Stimulated activated CD4-positive, alpha-beta T cell treated with anti-CD3 and anti-CD28 coated beads, Interleukin-15, amount 100 ng/mL, for 1 hour (primary cell): ENCODE measurements at places on chromosomes 5 and 9.

DNA sequence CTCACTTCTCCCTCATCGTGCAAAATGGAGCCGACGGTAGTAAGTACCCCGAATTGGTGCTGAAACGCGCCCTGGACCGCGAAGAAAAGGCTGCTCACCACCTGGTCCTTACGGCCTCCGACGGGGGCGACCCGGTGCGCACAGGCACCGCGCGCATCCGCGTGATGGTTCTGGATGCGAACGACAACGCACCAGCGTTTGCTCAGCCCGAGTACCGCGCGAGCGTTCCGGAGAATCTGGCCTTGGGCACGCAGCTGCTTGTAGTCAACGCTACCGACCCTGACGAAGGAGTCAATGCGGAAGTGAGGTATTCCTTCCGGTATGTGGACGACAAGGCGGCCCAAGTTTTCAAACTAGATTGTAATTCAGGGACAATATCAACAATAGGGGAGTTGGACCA, 979 bp downstream of the PCDHGA12 start:
- no peak for DNase-seq

DNA sequence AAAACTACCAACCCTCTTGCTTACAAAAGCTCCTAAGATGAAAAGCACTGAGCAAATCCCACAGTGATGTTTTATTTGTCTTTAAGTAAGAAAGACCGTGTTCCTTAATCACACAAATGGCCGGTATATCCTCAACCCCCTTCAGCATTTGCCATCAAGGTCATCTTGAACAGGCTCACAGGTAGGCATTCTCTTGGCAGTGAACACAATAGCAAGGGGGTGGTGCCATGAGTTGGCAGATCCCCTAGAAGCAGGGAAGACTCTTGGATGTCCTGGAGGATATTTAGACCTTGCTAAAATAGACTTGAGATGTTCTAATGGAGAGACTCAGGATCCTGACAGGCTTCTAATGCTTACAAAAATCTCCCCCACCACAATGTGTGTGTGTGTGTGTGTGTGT, 323.0 kb downstream of the SPOCK1 start:
- no peak for DNase-seq

DNA sequence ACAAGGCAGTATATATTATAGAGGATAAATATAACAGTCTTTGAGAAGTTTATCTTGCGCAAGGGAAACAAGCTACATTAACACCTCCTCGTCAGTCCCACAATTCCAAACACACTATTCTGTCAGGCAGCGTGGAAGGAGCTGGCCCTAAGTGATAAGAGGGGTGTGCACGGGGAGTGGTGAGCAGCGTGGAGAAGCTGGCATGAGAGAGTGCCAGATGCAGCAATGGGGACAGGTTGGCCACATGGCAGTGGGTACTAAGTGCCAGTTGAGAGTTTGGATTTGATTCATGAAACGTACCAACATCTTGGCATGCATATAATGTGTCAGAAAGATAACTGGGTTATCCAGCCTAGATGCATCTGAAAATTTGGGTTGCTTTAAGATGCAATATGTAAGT, 460.2 kb downstream of the ICE1 start:
- no peak for DNase-seq

DNA sequence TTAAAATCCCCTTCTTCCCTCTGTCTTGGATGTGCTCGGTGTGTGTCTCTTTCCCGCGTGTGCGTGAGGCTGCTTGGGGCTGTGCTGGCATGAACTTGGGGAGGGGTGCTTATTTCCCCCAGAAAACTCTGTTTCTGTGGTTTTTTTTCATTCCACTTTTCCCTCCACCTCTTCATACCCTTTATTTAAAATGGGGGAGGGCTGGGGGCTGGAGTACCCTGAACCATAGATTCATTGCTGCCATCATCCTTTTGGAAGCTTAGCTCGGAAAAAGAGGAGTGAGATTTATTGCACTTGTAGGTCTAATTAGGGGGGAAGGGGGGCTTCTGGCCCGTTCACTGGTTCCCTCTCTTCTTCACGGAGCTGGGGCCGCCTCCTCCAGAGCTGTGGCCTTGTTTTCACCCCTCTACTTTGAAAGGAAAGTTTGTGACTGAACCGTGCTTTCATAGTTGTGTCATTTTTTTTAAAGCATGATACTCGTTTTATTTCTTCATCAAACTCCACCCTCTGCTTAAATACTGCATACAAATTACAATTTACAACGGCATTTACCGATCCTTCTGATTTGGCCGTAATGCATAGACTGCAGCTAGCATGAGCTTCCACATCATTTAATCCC, 2.9 kb downstream of the NR2F1 start:
- DNase-seq: no peak

- DNase-seq: no peak
Observed at GRCh38 chr9:38443597-38443996, 19.3 kb upstream of the IGFBPL1 start.

DNA sequence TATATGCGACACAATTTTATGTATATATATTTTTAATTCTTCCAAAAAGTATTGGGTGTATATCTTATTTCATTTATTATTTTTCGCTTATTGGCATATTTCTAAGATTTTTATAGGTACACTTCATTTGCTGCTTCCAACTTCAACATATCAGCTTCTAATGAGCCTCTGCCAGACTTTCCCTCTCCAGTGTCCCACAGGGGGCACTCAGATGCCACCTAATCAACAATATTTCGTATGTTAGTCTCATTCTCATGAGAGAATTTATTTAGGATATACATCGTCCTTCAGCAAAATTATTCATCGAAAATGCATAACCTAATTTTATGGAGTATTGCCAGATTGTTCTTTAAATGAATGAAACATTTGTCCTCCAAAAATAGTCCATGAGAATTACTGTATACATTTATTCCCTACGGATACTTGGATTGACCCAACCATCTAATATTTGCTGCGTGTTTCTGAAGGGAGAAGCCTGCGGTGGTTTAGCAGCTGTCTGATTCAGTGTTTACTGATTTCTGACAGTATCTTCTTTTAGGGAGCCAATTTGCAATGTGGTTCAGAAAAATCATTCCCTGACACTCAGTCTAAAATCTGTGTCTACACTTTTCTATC, 100.6 kb upstream of the SELENOP start:
- DNase-seq: peak; percentile 16

DNA sequence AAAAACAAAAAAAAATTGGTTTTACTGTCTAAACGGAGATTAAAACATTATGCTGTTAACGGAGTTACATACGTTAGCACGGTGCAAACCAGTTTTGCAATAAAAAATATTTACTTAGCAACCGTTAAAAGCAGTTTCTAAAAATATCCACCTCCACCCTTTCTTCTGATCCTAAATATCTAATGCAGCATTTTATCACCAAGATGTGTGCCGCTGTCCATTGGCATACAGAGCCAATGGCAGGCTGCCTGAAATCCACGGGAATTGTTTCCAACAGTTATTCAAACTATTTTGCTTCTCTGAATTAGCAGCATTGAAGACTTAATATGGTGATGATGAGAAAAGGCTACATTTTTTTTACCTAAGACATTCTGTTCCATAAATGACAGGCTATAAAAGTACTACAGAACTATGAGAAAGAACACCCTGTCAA, 61.6 kb downstream of the CSNK1A1 start:
- DNase-seq: no peak

DNA sequence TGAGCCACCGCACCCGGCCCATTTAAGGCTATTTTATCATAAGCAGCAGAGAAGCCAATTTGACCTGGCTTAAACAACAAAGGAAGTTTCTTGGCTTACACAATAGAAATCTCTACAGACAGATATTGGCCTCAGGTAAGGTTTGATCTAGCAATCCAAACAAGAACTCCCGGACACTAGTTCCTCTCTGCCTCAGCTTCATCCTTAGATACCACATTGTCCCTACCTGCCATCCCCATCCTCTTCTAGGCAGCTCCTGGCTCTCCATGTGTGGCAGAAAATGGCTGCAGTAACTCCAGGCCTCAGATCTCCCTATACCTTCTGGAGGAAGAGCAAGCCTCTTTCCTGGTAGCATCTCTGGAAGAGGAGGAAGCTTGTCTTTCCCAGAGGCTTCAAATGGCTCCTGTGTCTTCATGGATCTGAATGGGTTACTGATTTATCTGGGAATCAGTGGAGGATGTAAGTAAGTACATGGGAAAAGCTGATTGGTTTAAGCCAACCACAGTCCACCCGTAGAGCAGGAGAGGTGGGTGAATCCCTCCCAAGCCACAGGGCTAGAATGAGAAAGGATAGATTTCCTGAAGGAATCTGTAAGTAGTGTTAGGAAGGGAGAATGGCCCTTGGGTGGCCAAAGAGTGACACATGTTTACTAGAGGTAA, 26.7 kb upstream of the AOPEP start:
- no peak for DNase-seq

DNA sequence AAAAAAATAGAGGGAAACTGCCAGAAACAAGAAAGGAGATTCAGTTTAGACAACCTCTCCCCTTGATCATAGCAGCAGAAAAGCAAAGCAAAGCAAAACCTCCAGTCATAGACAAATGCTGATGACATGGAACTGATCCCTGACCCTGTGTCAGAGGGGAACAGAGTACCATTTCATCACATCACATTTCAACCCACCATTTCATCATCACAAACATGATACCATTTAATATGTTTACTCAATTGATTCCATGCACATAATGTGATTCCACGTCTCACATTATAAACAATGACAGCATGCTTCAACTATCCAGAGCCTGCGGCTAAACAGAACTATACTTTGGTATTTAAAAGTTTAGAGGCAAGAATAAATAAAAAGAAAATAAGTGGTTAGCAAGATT, 28.7 kb upstream of the ACOT12 start:
- no peak for DNase-seq

- DNase-seq: no peak
Observed at GRCh38 chr9:101574731-101575333, 19.9 kb downstream of the PPP3R2 start.

GRCh38 chr9:123660691-123661466, 269.0 kb downstream of the DENND1A start:
- no peak for DNase-seq

- no peak for DNase-seq
Observed at GRCh38 chr5:31502506-31502905, 29.4 kb downstream of the DROSHA start.

DNA sequence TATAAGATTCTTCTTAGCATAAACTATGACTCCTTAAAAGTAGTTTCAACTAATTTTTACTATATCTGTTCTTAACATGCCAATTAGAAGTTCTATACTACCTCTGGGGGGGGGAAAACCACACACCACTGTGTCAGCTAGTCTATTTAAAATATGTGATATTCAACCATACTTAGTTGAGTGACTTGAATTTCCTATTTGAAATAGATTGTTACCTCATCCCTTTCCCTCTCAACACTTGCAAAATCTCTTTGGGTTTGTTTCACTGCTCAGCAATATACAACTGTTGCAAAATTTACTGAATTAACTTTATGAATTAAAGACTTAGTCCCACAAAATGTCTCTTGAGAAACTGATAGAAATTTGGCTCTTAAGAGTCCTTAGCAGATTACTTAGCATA, 151.1 kb upstream of the POU5F2 start:
- DNase-seq: no peak

DNA sequence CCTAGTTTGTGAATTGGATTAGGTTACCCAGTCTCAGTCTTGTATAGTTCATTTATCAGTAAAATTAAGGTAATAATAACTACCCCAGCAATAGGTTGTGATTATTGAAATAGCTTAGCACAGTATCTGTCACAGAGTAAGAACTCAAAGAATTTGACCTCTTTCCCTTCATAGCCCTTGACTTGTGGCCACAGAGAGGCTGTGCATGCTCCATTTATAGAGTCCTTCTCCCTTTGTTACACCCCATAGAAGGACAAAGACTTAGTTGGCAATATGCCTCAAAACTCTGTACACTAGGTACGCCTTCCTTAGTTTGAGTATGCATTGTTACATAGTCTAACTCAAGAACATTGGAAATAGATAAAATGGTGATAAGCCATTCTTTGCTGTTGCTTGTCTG, 257.2 kb downstream of the KCTD16 start:
- no peak for DNase-seq

- DNase-seq: no peak
Observed at GRCh38 chr5:143772621-143773020, 39.3 kb upstream of the HMHB1 start.

DNA sequence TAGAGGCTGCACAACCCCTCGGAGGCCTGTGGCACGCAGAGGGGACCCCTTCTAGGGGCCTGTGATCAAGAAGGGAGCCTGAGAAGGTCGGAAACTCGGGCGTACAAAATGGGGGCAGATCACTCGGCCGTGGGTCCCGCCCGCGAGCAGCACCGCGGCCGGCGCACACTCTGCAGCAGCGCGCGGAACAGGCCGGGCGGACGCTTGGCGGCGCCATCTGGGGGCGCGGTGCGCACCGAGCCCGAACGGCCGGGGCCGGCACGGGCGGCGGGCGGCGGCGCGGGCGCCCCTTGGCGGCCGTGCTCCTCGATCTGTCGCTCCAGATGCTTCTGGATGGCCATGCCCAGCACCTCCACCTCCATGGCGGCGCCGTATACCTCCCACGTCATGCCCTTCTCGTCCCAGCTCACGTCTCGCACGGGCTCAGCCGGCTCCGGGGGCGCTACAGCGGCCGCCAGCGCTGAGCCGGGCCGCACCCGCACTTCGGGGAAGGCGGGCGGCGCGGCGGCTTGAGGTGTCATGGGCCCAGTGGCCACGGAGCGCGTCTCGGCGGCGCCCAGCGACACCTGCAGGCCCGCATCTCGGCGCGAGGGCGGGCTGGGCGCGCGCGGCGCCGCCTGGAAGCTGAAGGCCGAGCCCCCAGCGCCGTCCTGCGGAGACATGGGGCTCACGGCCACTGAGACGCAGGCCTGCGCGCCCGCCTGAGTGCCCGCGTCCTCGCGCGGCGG, 13.1 kb downstream of the GPRIN1 start:
- peak; percentile 58 for DNase-seq

- DNase-seq: no peak
Observed at GRCh38 chr9:20189871-20190270, 401.0 kb upstream of the SLC24A2 start.

DNA sequence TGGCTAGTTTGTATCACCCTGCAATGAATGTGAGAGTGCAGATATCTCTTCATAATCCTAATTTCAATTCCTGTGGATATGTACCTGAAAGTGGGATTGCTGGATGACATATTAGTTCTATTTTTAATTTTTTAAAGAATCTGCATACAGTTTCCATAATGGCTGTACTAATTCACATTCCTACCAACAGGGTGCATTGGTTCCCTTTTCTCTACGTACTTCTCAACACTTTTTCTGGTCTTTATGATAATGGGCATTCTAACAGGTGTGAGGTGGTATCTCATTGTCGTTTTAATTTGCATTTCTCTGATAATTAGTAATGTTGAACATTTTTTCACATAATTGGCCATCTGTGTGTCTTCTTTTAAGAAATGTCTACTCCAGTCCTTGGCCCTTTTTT, 927.5 kb downstream of the DTWD2 start:
- no peak for DNase-seq

DNA sequence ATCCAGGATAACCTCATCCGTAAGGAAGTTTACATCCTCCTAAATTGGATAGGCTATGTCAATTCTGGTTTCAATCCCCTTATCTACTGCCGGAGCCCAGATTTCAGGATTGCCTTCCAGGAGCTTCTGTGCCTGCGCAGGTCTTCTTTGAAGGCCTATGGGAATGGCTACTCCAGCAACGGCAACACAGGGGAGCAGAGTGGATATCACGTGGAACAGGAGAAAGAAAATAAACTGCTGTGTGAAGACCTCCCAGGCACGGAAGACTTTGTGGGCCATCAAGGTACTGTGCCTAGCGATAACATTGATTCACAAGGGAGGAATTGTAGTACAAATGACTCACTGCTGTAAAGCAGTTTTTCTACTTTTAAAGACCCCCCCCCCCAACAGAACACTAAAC, 1.3 kb downstream of the ADRB2 start:
- DNase-seq: no peak
